ENCODE measurements at places on chromosomes 4 and X. TPM values are rescaled to one million over a fixed set of nuclear protein-coding genes. Genes with fewer than 3 reads are reported as not detected.
A peak's percentile ranks its signal among the peaks of the same experiment; 100 is the strongest.

- no peak for DNase-seq
Measured at GRCh38 chr4:14095831-14096230, 468.3 kb upstream of the BOD1L1 start.

DNA sequence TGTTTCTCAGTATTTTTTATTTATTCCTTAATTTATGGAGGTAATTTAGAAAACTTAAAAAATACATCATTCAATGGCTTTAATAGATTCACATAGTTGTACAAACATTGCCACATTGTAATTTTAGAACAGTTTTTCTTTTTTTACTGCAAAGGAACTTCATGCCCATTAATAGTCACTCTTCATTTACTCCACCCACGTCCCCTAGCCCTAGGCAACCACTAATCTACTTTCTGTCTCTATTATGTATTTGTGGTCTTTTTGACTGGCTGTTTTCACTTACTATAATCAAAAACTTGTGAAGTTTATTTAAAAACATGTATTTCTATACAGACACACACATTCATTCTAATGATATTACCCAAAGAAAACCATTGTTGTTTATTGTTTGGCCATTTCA, 664.8 kb downstream of the GRID2 start:
- DNase-seq, result peak; percentile 9

SULT1B1 gene
- total RNA-seq, result 0.17 TPM

DNA sequence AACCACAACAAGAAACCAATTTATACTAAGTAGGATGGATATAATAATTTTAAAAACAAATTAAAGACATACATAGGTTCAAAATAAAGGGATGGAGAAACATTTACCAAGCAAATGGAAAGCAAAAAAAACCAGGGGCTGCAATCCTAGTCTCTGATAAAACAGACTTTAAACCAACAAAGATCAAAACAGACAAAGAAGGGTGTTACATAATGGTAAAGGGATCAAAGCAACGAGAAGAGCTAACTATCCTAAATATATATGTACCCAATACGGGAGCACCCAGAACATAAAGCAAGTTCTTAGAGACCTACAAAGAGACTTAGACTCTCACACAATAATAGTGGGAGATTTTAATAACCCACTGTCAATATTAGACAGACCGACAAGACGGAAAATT, 66.6 kb downstream of the ATRX start:
- DNase-seq, result no peak

All from LHCN-M2 (cell line).